ENCODE measurements at places on chromosomes 2 and 18. TPM values are rescaled to one million over a fixed set of nuclear protein-coding genes. Genes with fewer than 3 reads are reported as not detected.
A peak's percentile ranks its signal among the peaks of the same experiment; 100 is the strongest.

DNA sequence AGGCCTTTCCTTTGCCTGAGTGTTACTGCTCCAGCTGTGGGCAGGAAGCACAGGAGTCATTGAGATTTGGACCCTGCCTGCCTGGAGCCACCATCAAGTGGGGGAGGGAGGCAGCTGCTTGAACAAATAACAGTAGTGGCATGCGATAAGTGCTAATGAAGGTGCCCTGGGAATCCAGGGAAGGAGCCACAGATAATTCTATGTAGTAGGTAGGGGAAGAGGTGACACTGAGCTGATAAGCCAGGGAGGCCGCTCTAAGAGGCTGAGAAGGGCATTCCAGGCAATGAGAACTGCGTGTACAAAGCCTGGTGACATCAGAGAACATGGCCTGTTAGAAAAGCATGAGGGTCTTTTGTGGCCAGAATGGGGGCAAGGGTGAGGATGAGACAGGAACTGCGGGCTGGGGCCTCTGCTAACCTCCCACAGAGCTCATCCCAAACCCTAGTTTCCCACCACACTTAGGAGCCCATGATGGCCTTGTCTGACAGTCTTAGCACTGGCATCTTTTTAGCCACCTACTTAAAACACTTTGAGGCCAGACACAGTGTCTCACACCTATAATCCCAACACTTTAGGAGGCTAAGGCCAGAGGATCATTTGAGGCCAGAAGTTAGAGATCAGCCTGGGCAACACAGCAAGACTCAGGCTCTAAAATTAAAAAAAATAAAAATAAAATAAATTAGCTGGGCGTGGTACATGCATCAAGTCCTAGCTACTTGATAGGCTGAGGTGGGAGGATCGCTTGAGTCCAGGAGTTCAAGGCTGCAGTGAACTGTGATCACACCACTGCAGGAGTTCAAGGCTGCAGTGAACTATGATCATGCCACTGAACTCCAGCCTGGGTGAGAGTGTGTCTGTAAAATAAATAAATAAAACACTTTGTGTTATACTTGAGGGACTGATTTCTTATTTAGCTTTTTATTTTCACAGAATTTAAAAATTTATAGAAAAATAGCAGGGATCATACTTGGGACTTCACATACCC, 58.9 kb downstream of the TET3 start:
- DNase-seq: no peak

- DNase-seq: no peak
These were observed 324.1 kb downstream of the DLGAP1 start for GRCh38 chr18:4130734-4131719.

The KRTCAP3 gene
- 9.0 TPM for total RNA-seq

- no peak for DNase-seq
These were observed 75.3 kb downstream of the MBD2 start for GRCh38 chr18:54149078-54149697.

DNA sequence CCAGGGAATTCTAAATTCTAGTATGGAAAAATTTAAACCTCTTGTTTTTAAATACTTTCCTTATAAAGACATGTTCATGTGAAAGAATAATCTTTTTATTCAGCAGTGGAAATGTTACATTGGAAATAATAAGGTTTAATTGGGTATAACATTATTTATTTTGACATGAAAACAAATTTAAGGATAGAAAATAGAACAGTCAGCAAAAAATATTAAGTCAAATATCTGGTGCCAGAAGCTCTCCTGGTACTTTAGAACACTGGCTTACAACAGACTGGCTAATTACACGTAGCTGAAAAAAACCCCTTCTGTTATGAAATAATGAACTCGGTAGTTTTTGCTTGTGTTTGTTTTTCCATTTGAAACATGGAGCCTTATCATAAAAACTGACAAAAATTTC, 447.9 kb downstream of the DSEL start:
- no peak for DNase-seq

The SFT2D3 gene
- 13.4 TPM for total RNA-seq

The DLX1 gene
- total RNA-seq: 0.26 TPM

GRCh38 chr2:35428548-35428947, 927.0 kb upstream of the CRIM1 start:
- DNase-seq: peak; percentile 5

The TOGARAM2 gene
- 0.18 TPM for total RNA-seq

- no peak for DNase-seq
These were observed 35.5 kb downstream of the LIPG start for GRCh38 chr18:49597157-49597931.

The IL1F10 gene
- not detected for total RNA-seq

The SLC30A3 gene
- total RNA-seq: 0.89 TPM

The FBXO41 gene
- 3.7 TPM for total RNA-seq

DNA sequence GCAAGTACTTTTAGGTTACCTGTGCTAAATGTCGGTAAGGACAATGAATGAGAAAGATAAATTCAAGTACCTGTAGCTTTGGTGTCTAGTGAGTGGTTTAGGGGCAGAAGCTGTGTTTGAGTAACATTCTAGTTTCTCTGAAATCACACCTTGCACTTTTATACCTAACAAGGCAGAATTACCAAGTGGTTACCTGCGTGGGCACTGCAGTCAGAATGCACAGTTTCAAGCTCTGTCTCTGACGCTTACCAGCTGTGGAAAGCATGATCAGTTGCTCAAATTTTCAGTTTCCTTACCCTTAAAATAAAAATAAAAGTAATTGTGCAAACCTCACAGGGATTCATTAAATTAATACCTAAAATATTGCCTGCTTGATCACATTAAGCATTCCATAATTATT, 846.9 kb upstream of the VRK2 start:
- no peak for DNase-seq

- peak; percentile 81 for DNase-seq
These were observed 3.7 kb downstream of the NFATC1 start for GRCh38 chr18:79399275-79400081.

The TNFRSF11A gene
- 1.2 TPM for total RNA-seq

- DNase-seq: no peak
These were observed 27.1 kb downstream of the ZNF532 start for GRCh38 chr18:58891776-58892175.

The FOXD4L1 gene
- not detected for total RNA-seq

DNA sequence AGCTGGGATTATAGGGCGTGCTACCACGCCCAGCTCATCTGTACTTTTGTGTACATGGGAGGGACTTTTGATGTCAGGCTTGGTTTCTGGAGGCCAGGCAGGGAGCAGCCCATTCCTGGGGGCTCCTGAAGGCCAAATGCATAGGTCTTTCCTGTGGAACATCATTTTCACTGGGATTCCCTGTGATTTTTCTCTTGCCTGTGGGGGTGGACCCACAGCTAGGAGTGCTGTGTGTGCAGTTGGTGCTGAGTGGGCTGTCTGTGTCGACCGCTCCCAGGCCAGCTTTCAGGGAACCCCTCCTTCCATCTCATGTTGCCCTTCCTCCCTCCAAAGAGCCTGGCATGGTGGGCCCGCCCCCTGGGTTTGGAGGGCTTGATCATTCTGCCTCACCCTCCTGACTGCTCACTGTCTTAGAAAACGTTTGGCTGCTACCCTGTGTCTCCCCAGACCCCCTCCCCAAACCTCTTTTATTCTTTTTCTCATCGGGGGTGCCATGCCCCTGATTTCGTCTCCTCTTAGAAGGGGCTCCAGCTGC, 10.5 kb downstream of the EFHD1 start:
- peak; percentile 28 for DNase-seq

DNA sequence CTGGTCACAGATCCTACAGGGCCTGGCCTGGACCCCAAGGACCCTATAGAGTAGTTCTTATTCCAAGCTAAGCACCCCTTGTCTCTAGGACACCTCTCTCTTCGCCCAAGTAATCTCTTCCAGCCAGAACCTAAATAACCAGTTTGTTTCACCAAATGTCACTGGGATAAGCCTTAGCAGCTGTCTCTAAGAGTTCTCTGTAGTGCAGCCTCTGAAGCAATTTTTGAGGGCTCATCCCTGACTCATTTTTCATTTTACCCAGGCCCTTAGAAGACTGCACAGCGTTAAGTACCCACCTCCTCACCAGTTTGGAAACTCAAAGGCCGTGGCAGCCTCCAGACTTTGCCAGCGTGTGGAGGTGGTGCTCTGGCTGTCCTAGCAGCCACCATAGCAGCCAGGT, 290.1 kb upstream of the SIX2 start:
- no peak for DNase-seq

DNA sequence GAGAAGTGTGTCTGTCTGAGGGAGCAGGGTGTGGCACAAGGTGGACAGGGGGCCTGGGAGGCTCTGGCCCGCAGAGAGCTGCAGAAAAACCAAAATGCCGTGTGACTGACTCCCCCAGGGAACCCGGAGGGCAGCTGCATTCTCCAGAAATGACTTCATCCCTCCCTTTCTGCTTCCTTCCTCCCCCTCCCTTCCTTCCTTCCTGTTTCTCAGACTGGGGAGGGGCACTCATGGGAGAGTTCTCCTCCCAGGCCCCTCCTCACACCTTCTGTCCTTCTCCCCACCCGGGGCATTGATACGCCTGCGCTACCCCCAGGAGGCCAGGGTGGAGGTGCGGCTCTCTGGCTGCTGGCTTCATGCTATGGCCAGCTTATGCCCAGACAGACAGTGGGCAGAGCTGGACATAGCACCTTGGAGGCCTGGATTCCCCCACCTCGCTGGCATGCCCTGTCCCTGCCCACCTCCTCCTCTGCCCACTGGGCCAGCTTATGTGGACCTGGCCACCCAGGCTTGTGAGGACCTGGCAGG, 8.2 kb upstream of the GPR17 start:
- DNase-seq: peak; percentile 90

DNA sequence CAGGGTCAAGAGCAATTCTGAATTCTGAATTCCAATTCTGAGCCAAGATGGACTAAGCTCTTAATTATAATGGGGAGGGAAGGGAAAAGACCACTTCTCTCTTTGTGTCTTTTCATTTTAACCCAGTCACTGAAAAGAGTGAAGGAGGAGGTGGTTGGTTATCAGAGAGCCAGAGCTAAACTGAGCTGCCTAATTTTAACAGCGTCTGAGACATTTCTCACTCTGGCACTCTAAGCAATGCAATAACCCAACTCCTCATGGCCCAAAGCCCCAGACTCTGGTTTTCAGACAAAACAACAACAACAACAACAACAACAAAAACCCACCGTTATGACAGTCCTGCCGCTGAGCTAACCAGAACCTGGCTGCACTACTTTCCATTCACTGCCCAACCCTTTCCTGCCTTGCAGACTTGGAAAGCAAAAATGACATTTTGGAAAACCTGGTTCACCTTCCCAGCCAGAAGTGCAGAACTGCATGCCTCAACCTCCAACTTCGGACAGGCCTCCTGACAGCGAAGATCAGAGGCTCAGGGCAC, 1.0 kb downstream of the CHST10 start:
- peak; percentile 7 for DNase-seq

The PSD4 gene
- 1.5 TPM for total RNA-seq

DNA sequence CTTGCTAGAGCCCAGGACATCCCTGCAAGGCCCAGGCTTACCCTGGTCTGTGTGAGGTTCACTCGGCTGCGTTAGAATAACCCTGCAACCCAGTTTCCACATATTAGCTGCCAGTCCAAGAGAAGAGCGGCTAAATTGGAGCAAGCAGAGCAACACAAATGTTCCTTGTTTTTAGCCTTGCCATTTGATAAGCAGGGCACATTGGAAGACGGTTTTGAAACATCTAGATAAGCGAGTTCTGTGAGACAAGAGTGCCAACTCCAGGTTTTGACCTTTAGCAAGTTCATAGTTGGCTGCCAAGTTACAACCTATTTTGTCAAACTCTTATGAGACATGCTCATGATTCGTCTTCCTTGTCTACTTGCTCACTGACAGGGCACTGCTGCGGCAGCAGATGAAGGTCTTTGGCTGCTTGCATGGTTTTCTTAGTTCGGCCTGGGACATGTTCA, 23.5 kb downstream of the DPP4 start:
- no peak for DNase-seq

DNA sequence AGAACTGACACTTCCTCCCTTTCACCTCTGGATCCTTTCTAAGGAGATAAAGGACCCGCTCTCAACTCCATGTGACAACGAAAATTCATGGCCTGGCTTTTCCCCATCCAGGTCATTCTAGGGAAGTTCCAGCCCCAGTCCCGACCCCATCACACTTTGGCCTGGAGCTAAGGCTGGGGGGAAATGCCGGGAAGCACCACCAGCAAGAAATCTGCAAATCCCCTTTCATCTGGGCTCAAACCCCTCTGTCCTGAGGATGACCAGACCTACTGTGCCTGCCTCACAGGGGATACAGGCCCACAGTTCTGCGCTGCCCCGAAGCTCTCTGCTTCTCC, 1.3 kb downstream of the SIX2 start:
- no peak for DNase-seq

- no peak for DNase-seq
These were observed 90.3 kb downstream of the ROCK2 start for GRCh38 chr2:11254100-11254536.

DNA sequence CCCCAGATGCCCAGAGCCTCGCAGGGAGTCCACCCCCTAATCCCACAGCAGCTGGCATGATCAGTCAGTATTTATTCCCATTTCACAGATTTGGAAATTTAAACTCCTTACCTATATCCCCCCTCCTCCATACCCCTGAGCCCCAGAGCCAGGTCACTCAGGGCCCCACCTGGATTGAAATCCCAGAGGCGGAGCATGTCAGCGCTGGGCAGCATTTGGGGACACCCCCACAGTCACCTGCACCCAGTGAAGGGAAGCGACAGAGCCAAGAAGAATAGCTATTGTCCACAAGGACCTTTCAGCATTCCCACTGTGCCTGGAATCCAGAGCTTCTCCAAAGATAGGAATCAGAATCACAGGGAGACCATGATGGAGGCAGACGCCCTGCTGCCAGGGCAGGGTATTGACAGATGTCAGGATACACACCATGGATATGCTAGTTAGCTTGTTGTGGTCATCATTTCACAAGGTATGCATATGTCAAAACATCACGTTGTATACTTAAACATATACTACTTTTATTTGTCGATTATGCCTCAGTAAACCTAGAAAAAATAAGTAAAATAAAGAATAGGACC, 968 bp upstream of the ASTL start:
- DNase-seq: no peak

DNA sequence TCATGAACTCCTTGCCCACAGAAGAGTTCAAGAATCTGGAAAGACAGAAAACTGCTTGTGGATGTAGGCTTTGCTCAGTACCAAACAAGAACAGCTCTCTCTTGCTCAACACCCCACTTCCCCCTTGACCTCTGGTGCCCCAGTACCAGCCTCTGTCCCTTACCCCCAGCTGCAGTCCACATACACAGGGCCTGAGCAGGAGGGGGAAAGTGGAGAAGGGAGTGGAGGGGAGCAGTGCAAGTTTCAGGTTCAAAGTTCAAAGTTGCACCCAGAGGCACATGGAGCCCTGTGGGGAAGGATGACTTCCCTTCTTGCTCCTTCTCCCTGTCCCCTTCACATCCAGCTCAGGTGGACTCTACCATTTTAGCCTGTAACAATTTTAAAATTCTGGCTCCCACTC, 61.1 kb upstream of the LPIN2 start:
- DNase-seq: no peak

Data from H7 (cell line).